ENCODE measurements at places on chromosomes 11 and 22.

DNA sequence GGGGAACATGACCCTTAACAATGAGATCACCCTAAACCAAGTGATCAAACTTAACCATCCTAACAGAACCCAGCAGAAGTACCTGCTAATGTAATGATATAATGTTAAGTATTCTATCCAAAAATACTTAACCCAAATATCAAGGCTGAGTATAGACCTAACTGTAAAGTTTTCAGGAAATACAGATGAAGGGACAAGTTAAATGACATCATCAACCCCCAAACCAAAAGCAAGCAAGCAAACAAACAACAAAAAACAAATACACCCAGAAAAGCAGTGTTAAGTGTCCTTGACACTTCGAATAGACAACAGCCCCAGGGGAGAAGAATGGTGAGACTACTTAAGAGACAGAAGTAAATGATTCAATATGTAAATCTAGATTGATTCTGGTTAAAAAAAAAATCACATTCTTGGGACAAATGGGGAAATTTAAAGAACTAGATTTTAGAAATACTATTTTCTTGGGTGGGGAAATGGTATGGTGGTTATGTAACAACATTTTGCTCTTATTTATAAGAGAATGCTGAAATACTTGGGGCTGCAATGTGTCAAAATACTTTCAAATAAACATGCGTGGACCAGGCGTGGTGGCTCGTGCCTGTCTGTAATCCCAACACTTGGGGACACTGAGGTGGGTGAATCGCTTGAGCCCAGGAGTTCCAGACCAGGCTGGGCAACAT, 2.5 kb downstream of the CSTF3 start:
- DNase-seq, result no peak

GRCh38 chr22:23497016-23497885, 82.8 kb downstream of the IGLL1 start:
- DNase-seq, result no peak

DNA sequence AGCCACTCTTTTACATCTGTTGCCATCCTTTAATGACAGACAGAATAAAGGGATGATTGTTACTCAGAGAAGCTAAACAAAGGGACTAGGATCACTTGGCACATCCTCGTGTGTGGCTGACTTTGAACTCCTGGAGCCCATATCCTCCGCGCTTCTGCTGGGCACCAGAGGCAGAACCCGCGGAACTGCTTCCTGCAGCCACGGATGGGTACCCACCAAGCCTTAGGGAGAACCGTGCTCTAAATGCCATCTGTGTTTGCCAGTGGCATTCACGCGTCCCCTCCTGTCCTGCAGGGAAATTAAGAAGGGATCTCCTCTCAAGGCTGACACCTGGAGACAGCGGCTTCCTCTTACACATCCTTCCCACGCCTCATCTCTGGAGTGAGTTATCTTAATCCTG, 294.4 kb downstream of the NTM start:
- peak; percentile 93 for DNase-seq

- DNase-seq, result no peak
These were observed 7.3 kb upstream of the PKNOX2 start for GRCh38 chr11:125157118-125157733.

- peak; percentile 86 for DNase-seq
These were observed 2.4 kb downstream of the FADS1 start for GRCh38 chr11:61814247-61814957.

- no peak for DNase-seq
These were observed 36.7 kb downstream of the ISX start for GRCh38 chr22:35102663-35103062.

DNA sequence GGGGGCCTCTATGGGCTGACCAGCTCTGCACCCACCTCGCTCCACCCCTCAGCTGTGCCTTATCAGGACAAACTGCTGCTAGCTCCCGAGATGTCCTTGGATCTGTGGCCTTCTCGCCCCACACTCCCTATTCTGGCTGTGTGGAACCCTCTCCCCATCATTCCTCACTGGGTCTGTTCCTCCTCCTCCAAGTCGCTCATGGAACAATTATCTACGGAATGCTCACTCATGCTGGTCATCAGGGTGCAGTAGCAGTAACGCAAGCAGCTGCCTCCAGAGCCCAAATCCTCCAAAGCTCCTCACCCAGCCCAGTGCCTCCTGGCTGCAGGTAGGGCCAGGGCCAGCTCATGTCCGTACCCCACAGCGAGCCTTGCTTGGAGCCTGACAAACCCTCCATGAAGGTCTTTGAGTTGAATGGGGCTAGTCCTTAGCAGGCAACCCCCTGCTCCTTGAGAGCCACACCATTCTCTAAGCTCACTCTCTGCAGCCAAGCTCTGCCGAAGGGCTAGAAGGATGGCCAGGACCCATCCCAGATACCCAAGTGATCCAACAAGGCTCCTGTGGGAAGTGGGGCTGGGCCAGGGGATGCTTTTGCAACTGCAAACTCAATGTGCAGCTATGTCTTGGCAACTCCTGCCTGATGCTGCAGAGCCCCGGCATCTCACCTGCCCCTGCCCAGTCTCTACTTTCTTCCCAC, 977.8 kb downstream of the TBC1D22A start:
- DNase-seq, result no peak

DNA sequence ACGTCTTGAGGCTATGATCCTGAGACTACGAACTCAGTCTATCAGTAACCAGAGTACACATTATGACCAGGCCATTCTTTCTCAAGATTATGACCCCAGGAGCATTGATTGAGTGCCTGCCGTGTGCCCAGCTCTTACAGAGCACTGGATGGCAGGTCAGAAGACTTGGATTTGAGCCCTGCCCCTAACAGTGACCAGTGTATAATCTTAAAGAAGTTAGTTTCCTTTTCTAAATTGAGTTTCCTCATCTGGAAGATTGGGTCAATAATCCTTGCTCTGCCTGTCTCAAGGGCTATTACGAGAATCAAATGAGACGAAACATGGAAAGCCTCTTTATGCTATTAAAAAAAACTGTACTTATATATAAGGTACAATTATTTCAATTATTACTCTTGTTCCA, 38.2 kb downstream of the SLCO2B1 start:
- no peak for DNase-seq

- peak; percentile 47 for DNase-seq
These were observed 112.0 kb upstream of the ARHGAP42 start for GRCh38 chr11:100574894-100575769.

- no peak for DNase-seq
These were observed 121.8 kb downstream of the ETS1 start for GRCh38 chr11:128465531-128465930.

DNA sequence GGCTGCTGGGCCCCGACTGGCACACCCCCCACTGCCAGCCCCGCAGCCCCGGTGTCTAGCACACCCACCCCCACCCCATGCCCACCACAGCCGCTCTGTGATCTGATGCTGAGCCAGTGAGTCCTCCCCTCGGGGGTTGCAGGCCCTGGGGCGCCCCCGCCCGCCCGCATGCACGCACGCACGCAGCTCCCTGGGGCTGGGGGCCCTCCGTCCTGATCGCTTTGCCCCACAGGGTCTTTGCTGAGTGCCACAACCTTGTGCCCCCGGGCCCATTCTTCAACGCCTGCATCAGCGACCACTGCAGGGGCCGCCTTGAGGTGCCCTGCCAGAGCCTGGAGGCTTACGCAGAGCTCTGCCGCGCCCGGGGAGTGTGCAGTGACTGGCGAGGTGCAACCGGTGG, 32.3 kb downstream of the MUC5B start:
- no peak for DNase-seq

DNA sequence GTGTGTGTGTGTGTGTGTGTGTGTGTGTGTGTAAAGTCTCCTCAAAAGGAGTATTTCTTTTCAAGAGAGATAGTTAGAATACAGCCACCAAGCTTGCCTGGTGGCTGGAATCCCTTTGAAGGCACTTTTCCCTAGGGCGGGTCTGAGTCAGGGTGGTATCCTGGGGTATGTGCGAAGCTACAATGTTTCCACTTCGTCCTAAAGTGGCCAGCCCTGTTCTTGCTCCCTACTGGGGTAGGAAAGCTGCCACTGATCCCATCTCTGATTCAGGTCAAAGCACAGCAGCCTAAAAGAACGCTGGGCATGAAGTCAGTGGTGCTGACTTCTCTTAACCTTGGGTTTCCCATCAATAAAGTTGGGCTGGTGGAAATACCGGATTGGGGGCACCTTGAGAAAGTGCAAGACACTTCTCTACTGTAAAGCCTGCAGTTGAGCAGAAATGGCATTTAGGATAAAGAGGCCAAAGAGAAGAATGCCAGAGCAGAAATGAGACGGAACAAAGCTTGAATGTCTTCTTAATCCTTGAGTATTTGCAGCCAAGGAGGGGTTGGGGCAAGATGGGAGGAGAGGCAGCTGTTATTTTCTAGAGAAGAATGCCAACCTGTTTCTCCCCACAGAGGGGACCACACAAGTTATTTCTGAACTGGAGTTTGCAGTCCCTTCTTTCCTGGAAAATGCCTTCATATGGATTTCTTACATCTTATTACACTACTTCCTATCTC, 35.3 kb downstream of the ZNRF3 start:
- DNase-seq, result no peak

DNA sequence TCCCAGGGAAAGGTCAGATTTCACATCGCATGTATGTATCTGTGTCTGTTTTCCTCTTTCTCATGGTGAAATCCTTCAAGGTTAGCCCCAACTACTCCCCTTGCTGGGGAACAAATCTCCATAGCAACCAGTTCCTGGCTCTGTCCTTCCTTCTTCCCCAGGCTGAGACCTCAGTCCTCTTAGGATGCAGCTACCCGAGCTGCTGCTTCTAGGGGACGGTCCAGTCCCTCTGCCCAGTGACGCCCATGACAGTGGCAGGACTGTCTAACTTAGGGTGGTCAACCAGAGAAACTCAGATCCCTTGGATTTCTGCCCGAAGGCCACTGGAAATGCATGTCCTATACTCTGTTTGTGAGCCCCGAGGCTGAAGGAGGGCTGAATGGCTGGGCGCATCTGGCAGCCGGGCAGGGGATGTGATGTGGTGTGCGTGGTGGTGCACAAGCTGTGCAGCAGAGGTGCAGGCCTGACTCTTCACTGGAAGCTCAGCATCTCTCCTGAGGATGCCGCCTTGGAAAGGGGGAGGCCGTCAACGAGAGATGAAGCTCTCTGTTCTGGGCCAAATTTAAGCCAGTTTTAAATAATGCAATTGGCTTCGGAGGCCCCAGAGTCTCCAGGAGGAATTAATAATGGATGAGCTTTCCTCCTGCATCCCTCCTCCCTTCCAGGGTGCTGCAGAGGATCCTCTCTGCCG, 118.7 kb upstream of the B3GAT1 start:
- no peak for DNase-seq

- DNase-seq, result no peak
These were observed 36.0 kb upstream of the LDLRAD3 start for GRCh38 chr11:35907648-35908431.

- no peak for DNase-seq
These were observed 4.9 kb downstream of the MSANTD4 start for GRCh38 chr11:106017093-106017492.

DNA sequence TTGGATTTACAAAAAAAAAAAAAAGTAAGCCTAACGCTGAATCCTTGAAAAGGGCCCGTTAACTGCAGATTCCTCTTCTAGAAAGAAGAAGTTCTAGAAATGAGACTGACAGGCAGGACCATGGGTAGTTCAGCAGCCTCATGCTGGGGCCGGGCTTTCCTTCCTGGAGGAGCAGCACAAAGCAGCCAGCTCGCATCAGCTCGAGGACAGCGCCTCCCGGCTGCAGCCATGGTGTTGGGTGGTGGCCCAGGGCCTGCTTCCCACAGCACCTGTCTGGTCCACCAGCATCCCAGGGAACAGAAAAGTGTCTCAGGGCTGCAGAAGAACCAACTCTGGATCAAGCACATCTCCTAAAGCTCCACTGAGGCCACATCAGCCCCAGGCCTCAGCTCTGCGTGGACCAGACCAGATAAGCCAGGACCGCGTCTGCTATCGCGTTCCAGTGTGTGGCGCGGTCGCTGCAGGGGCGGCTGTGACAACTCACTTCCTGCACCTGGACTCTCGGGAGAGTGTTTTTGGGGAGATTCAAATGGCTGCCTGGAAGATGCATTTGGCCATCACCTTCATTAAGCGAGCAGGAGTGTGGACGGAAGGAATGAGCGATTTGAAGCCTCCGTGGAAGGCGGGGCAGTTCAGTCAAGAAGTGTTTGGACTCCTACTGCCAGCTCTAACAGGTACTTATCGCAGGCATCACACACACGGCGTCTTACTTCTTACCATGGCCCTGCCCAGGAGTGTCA, 53.5 kb downstream of the MYH9 start:
- DNase-seq, result peak; percentile 53

- DNase-seq, result no peak
These were observed 545 bp upstream of the ZDHHC13 start for GRCh38 chr11:19116276-19116970.

DNA sequence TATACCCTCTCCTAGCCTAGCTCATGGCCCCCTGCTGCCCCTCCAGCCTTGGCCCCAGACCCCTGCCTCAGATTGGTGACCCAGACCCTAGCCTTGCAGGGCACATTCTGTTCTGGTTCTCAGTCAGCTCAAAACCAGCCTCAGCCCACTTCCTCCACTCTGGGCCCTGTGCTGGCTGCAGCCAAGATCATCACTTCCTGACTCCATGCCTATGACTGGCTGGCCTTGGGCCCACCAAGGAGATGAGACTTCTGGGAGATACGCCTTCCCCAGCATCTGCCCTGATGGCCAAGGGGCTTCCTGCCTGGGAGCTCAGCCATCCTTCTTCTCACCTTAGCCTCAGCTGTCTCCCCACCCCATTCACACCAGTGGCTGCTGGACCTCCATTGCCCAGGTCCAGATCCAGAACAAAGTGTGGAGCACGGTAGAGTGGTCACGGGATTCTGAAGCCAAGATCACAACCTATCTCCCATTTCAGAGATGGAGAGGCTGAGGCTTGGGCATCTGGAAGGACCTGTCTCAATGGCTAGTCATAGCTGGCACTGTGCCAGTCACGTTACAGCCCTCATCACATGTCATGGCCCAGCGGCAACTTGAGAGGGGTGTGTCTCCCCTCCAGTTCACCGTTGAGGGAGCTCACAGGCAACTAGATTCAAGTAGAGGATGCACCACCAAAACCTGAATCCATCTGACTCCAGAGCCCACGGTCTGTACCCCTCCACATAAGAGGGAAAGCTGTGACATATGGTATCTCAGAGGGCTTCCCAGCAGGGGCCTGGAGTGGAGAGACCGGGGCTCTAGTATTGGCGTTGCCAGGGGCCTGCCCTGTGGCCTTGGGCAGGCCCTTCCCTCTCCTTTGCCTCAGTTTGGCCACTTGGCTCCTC, 43.0 kb upstream of the KLHL35 start:
- DNase-seq, result no peak

DNA sequence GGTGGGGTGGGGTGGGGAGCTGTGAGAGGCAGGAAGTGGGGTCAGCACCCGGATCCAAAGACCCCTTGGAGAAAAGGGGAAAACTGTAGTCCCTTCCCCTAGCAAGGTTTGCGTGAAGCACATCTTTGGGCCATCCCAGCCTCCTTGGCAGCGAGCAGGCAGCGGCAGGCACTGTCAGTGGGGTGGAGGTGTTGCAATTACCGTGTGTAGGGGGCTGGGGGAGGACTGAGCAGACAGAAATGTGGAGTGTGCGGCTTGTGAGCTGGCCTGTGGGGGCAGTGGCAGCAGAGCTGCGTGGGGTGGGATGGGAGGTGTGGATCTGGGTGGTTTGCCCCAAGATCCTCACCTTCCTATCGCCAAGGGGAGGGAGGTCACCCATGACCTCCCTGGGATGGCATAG, 16.4 kb downstream of the DAGLA start:
- DNase-seq, result no peak

Data from pons (tissue), 1 donor.